ENCODE measurements at places on chromosomes 7 and 10.
A peak's percentile ranks its signal among the peaks of the same experiment; 100 is the strongest.

DNA sequence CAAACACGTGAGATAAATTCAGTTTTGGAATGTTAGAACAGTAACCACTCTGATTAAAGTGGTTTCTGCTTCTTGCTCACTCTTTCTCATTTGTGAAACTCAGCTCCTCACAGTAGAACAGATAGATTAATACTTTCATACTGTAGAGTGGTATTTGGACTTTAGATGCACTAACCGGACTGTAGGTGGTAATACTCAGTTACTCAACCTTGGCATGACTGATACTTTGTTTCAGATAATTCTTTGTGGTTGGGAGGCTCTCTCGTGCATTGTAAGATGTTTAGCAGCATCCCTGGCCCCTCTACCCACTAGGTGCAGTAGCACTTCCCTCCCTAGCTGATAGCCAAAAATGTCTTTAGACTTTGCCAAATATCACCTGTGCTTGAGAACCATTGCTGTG, 37.6 kb downstream of the MCU start:
- DNase-seq = no peak

DNA sequence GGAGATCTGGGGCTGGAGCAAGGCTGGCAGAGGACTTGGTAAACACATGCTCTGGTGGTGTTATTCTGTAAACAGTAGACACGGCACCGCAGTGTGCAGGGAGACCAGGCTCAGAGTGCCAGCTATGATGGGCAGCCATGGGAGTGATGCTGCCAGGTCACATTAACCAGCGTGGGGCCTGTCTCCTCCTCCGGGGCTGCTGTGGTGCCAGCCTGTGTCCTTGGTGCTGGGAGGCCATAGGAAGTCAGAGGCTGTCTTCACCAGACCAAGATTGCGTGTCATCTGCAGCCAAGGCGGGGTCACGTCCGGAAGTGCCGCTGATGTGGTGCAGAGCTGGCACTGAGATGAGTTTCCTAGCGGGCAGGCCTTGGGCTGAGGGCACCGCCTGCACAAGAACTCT, 236.0 kb downstream of the GLRX3 start:
- no peak for DNase-seq

DNA sequence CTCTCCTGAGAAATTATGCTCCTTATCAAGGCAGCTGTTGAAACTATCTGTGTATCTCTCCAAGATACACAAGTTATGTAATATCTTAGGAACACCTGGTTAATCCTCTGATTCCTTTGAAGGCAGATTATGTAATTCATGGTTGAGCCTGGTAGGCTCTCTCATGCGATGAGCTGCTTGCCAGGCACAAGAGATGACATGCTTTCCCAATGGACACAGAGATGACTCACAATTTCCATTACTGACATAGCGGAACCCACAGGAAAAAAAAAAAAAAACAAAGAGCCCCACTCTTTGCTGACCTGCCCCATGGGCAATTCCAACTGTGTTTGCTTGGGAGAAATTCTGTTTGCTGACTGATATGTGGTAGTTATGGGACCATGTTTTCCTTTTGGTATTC, 736.4 kb upstream of the PHF14 start:
- no peak for DNase-seq

DNA sequence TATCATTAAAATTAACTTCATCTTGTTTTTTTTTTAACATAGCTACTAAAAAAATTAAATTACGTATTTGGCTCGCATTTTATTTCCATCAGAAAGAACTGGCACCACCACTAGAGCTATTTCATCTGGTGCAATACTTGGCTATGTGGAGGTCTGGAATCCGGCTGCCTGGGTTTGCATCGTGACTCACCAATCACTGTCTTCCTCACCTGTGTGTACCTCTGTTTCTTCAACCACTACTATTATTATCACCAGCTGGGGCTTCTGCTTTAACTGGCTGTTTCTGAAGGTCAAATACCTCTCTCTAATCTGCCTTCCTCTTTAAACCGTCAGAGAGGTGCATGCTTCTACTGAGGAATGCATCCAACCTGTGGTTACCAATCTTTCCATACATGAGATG, 6.5 kb downstream of the WDR91 start:
- DNase-seq = no peak

DNA sequence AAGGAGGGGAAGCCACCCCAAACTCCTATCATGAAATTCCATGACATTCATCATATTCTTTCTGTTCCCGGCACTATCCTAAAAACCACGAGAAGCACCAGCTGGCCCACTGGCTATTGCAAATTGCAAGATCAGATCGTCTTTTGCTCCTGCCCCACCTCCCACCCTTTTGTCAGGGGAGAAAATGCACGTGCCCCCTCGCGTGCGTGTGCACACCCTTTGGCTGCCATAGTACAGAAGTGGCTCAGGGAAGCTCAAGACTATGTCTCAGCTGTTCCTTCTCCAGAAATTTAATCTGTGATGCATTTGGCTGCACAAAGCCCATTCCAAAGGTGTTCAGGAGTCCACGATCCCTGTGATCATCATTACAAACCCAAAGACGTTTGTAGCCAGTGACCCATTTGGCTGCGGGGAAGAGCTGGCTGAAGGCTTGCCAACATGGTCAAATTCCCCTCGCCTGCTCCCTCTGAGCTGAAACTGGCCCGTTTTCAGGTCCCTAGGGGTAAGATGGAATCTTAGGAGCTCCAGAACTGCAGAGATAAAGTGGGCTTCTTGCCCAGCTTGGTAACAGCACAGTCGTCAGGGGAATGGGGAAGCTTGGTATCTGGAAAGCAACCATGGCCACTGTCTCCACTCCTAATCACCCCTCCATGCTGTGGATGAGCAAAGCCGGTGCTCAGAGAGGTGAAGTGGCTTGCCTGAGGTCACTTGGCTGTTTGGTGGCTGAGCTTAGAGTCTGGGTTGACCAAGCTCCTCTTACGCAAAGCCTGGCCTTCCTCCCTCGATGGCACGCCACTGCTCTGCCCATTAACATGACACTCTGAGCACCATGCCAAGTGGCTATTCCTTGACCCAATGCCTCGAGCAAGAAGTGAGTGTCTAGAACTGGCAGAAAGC, 155.4 kb downstream of the NEURL1 start:
- no peak for DNase-seq

DNA sequence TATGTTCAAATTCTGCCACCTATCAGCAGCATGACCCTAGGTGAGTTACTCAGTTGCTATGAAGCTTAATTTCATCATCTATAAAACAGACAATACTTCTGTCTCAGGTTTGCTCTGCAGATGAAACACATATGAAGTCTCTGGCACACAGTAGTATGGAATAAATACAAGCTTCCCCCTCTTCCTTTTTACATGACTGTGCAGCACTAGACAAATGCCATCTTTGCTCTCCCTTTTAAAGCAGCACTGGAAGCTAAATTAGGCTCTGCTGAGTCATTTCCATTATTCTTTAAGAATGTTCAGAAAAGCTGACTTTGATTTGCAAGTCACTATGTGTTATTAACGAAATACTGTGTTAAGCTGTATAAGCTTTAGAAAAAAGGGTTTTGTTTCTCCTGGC, 40.7 kb upstream of the ANAPC16 start:
- DNase-seq = no peak

DNA sequence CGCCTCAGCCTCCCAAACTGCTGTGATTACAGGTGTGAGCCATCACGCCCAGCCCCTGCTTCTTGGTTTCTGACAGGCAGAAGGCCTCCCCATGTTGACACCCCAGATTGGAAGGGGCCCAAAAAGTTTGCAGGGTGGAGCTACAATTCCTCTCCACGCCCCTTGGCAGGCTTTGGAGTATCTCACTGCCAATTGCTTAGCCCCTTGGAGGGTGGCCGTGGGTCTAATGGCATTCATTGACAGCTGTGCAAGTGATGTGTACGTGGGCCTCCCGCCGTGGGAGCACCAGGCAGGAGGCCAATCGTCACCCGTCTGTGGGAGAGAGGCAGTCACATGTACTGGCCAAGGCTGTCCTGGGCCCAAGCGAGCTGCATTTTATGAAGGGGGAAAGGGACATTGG, 73.7 kb upstream of the PPIF start:
- DNase-seq = no peak

DNA sequence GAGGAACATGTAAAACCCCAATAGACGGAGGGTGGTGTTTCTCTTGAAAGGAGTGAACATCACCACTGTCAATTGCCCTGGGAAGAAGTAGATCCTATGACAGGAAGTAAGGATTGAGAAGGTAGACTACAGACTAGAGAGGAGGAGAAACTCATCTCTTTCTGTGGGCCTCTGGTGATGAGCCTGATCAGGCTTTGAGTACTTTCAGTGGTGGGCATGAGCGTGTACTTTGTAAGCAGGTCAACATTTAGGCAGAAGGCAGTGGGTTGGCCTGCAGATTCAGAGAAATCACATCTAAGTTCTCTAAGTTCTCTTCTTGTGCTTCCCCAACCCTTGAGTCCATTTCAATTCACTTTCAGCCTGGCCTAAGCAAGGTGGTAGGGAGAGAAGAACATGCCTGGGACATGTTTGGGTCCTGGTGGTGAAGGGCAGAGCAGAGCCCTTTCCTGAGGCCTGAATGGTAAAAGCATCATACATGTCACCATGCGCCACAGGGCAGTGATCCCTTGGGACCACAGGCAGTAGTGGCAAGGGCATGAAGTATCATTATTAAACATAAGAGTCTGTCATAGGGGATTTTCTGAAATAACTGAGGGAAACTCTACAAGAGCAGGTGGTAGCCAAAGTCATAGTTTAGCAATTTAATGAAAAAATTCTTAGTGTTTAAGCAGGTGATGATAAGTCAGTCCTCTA, 56.4 kb upstream of the ANKRD1 start:
- no peak for DNase-seq

- DNase-seq = peak; percentile 72
Measured at GRCh38 chr10:100998991-100999741, 442 bp upstream of the LZTS2 start.

GRCh38 chr7:95904099-95904498, 131.7 kb downstream of the DYNC1I1 start:
- DNase-seq = no peak

GRCh38 chr10:62083412-62084267, 182.1 kb downstream of the ARID5B start:
- DNase-seq = peak; percentile 69

GRCh38 chr7:128944487-128945236, 6.9 kb downstream of the IRF5 start:
- no peak for DNase-seq

DNA sequence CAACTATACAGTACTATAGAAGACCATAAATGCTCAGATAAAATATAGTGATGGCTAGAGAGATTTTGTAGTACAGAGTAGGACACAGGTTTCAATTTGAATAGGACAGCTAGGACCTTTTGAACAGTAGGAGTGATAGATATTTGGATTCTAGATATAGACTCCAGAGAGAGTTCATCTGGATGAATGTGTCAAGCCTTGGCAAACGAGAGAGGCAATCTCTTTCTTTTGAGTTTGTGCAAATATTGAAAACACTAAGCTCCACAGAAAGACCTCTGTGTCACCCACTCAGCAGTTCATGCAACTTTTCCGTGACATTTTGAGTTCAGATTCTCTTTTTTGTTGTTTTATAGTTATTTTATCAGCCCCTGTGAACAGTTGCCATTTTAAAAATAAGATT, 834.3 kb upstream of the COBL start:
- DNase-seq = no peak

DNA sequence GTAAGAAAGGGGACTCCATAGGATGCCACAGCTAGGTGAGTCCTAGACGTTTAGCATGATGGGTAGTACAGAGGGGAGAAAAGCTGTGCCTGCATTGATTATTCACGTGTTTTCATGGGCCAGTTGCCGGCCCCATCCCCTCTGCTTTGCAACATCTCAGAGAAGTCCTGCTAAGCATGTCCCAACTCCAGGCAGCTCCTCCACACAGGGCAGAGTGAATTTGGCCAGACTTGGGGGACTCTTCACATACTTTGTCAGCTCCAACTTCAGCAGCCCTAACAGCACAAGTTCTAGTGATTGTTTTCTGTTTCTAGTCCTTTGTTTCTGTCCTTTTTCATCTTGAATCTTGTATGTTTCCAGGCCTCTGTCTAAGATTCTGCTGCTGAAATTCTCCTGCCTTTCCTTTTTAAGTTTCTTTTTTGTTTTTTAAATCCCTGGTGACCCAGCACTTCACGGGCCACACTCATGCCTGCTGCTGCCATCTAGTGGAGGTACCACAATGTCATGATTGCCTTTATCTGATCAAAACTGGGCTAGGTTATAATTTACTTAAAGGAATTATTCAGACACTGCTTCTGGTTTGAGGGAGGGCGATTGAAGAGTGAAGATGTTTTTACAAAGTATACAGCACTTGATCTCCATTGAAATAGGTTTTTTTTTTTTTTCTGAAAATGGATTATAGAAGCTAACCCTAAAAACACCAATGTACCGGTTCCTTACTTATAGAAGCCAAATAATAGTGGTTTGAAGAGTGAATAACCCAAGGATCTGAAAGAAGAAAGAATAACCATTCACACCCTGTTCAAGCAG, 276.9 kb downstream of the CSTF2T start:
- peak; percentile 37 for DNase-seq

DNA sequence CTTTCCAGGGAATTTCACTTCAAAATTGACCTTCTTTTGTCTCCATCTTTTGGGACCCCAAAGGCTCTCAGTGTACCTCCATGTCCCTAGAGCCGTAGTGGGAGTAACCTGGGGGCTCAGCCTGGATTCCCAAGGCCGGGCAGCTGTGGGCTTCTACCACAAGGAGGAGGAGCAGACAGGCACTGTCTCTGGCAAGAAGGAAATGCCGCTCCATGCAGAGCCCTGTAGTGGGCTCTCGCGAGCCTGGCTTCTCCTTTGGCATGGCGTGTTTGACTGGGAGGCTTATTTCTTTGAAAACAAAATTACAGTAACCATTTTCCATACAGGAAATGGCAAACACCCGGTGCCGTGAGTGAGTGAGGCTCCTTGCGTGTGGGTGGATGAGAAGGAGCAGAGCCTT, 76.8 kb upstream of the FAM180A start:
- no peak for DNase-seq

GRCh38 chr7:27173956-27174873, at the start of gene HOXA10:
Gene HOXA10 (minus strand): TSS chr7:27174320. CDS start chr7:27174306, 14 bp downstream.
- DNase-seq = no peak

- DNase-seq = no peak
Measured at GRCh38 chr10:95221124-95221523, 27.1 kb downstream of the ACSM6 start.

- DNase-seq = peak; percentile 82
Measured at GRCh38 chr10:110009736-110010475, 2.1 kb downstream of the ADD3 start.

- DNase-seq = no peak
Measured at GRCh38 chr10:103602028-103602851, 108.7 kb downstream of the NEURL1 start.

DNA sequence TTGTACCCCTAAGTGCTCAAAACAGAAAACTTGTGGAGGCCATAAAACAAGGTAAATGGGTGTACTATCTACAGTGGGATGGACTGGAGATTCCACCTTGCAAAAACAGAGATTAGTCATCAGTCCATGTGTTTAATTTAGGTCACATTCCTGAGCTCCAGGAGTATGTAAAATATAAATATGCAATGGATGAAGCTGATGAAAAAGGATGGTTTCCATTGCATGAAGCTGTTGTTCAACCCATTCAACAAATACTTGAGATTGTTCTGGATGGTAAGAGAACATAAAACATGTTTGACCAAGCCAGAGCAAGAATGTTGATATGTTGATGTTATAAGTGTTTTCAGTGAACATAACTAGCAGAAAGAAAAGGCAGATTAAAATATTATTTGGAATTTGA, 14.6 kb downstream of the ASB15 start:
- no peak for DNase-seq

All from CD4-positive, alpha-beta T cell treated with Interleukin-15 for 4 hours (primary cell).